SJSA1 (cell line): ENCODE measurements at places on chromosomes 1 and 21. TPM values are rescaled to one million over a fixed set of nuclear protein-coding genes. Genes with fewer than 3 reads are reported as not detected.

- no peak for DNase-seq
These were observed 60.4 kb downstream of the LRRC53 start for GRCh38 chr1:74452035-74452434.

DNA sequence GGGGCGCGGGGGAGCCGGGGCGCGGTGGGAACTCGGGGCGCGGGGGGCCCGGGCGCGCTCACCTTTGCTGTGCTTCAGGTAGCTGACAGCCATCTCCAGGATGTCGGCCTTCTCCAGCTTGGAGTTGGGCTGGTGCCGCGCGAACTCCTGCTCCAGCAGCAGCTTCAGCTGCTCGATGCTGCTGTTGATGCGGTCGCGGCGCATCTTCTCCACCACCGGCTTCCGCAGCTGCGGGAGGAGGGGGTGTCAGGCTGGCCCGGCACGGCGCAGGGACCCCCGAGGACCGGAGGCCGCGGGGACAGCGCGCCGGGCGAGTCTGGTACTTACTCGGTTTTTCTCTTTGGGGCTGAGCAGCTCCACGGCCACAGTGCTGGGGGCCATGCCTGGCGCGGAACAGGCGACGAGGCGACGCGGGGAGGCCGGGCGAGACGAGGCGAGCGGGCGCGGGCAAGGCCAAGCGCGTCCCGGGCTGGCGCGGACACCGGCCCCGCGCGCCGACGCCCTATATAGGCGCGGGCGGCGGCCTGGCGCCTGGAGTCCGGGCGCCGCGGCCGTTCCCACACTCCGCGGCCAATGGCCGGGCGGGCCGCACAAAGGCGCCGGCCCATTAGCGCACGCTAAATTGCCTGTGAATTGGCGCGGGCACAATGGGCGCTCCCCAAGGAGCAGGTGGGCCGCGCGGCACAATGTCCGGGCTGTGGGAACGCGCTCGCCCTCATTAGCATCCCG lies at the start of gene HES5:
Gene HES5 (minus strand): TSS at position 480 of the 729 bp plus-strand sequence. CDS start 99 bp downstream, at position 381.
- no peak for DNase-seq

- DNase-seq = no peak
These were observed 3.2 kb downstream of the LRRC42 start for GRCh38 chr1:53949023-53949990.

DNA sequence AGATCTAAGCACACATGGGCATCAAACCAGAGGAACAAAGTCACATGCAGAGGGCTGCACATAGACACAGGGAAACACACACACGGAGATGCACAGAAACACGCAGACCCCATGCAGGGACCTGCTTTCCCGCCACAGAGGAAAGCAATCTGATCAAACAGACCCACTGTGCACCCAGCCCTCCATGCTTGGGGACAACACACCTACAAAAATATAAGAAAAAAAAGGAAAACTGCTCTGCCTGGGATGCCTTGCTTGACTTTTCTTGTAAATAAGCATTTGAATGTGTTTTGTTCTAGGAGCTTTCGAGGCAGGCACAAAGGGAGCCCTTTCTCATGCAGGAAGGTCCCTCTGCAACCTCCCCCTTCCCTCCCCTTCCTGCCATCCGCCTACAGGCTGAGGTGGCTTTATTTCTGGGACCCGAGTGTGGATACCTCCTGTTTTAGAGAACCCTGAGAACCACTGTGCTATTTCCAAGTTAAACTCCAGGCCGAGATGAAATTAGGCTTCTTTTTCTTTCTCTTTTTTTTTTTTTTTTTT lies 3.5 kb upstream of the ICMT start:
- no peak for DNase-seq

GRCh38 chr21:42056996-42057689 lies 14.0 kb upstream of the UMODL1 start:
- peak; percentile 96 for DNase-seq

DNA sequence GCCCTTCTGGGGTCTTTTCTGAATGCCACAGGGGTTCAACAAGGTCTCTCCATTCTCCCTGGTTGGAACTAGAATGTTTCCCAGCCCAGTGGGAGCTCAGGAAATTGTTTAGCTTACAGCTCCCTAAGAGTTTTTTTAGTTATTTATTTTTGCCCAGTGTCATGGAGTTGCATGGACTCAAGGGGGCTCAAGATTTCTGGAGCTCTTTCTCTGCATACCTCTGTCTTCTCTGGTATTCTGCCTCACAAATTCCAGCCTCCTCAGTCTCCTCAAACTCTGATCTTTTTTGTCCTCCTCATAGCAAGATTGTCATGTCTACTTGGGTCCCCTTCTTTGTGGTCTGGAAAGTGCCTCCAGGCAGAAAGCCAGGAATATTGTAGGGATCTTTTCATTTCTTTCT lies 15.9 kb upstream of the PPP2R5A start:
- no peak for DNase-seq

- DNase-seq = no peak
These were observed 147.1 kb downstream of the GLUL start for GRCh38 chr1:182244451-182244850.

- DNase-seq = no peak
These were observed 890.9 kb downstream of the MRPL39 start for GRCh38 chr21:24716281-24716918.

GRCh38 chr1:76843821-76844464 lies 23.3 kb upstream of the ST6GALNAC5 start:
- DNase-seq = no peak

- DNase-seq = no peak
These were observed 54.9 kb upstream of the LAMC2 start for GRCh38 chr1:183131166-183131565.

- no peak for DNase-seq
These were observed 189.1 kb downstream of the SMYD3 start for GRCh38 chr1:246318036-246318359.

DNA sequence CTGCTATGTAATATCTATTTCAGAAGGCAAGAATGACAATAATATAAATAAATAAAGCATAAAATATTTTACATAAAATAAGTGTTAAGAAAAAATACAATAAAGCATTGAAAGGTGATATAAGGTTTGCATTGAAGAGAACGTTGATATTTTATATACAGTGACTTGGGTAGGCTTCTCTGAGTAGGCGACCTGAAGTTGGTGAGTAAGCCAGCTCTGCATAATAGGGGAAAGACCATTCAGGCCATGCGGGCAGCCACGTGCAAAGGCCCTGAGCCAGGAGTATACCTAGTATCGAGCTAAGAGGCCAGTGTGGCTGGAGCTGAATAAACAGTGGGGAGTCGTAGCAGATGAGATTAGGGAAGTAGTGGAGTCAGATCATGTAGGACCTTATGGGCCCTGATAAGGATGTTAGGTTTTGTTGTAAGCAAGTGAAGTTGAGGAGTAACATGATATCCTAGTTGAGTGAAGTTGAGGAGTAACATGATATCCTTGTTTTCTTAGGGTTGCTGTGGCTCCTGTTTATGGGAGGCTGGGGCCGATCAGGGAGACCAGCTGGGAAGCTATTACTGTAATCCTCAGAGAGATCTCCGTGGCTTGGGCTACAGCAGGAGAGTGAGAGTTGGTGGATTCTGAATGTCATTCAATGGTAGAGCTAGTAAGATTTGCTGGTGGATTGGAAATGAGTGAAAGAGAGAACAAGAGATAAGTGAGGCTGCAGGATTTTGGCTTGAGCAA lies 22.0 kb downstream of the KCNK1 start:
- no peak for DNase-seq

- DNase-seq = no peak
These were observed 5.1 kb upstream of the LENEP start for GRCh38 chr1:154988058-154988954.

DNA sequence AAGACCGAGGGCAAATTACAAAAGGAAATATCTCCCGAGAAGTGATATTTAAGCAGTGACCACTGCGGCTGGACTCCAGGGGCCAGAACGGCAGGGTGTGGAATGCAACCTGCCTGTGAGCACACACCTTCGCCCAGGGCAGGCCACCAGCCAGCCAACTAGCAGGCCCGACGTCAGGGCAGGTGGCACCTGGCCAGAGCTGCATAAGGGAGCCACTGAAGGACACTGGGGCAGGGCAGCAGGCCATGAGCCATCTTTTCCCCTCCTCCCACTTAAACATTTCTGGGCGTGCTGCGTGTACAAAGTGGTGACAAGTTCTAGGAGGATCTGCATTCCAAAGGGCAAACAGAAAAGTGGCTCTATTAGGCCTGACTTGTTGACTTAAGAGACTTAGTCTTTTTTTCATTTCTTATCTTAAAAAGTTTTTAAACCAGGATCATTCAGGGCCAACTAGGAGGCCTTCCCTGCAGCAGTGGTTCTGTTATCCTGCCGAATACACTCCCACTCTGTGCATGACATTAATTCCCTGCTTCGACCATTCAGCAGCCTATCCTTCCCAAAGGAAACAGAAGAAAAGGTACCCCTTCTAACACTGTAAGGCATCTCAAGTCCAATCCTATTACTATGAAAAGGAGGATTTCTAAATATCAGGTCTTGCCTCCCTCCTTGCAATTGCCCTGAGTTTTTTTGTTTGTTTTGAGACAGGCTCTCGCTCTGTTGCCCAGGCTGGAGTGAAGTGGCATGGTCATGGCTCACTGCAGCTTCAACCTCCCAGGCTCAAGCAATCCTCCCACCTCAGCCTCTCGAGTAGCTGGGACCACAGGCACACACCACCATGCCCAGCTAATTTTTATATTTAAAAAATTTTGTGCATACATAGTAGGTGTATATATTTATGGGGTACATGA lies 96.3 kb downstream of the BCAR3 start:
- peak; percentile 40 for DNase-seq

GRCh38 chr1:85957760-85958159 lies 198.8 kb downstream of the COL24A1 start:
- DNase-seq = no peak

DNA sequence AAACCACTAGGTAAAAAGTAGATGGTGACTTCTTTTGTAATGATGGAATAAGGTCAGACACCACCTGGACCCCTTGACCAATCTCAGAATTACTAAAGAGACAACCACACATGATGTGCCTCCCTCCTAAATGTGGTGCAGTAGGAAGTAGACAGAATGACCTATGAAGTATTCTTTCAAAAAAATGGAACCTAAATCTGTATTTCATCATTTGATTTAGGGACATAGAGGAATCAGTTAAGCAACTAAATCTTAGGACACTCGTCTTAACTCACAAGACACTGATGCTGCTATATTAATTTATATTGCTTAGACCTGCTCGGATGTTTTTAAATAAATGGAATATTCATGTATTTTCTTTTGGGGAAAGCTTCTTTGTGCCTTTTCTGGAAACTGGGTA lies 80.9 kb upstream of the IRF2BP2 start:
- DNase-seq = no peak

DNA sequence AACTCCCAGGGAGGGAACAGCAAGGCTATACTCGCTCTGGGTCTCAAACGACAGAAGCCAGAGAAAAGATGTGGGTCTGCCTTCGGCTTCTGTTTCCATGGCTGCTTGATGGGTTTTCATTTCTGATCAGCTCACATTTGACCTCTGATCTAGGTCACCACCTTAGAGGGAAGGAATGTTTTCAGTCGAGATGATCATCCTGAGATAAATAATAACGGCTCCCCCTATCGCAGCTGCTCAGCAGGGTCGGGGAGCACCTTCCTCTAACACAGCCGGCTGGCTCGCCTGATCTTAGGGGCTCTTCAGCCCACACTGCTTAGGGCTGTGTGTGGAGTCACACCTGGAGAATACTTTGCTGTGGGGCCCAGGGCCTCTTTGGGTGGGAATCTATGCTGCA lies 53.1 kb upstream of the ZNF648 start:
- no peak for DNase-seq

DNA sequence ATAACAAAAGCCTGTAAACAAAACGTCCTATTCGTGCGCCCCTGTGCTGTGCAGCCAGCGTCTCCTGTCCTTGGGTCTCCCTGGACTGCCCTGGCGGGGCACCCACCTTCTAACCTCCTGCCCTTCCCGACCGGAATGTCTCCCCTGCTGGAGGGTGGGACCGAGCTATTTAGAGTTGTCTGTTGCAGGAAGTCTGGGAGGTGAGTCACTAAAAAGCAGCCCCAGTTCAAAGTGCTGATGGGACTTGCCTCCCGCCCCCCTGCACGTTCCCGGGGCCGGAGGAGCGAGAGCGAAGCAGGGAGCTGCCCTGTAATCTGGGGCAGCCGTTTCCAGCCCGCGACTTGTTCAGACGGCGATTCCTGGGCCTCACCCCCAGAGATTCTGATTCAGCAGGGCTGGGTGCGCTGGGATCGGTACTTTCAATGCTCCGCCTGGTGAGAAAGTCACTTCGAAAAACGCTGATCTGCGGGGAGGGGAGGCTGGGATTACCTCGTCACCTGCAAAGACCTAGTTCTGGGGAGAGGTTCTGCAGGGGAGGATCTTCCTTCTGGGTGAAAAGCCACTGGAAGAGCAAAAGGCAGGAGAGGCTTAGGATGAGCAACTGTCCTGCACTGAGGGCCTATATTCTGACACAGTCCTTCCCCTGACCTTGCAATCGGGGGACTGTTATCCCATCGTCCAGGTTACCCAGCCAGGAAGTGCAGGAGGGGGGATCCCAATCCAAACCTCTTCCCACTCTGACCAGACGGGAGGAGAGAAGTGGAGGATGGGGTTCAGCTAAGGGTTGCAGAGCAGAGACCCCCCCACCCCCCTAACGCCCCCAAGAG lies 1.2 kb upstream of the DHRS3 start:
- peak; percentile 84 for DNase-seq

DNA sequence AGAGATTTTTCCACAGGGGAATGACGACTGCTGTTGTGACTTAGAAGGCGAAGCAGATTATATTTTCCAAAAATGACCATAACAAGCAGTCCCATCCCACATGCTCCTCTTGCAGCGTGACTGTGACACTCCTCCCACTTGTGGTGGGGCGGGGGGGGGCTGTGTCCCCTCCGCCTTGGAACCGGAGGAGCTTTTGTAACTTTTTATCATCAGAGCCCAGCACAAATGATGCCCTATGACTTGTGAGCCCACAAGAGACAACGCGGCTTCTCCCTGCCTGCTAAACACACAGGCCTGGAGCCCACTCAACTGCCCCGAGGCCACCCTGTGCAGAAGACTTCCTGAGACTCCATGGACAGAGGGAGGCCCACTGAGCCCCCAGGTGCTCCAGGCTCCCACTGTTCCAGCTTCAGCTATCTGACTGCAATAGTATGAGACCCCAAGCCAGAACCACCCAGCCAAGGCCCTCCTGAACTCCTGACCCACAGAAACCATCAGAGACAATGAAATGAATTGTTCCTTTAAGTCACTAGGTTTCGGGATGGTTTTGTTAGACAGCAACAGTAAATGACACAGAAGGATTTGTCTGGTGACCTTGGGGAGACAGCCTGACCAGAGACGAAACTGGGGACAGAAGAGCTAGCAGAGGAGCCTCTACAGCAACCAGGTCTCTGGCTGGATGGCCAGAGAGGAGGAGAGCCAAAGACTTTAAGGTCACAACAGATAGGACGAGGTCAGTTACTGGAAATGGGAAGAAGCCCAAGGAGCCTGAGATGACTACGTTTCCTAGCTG lies 58.8 kb downstream of the CAPZB start:
- no peak for DNase-seq

- DNase-seq = peak; percentile 77
These were observed 104.9 kb upstream of the SOD1 start for GRCh38 chr21:31554511-31555022.

The TFB2M gene
- 21.1 and 31.6 TPM in 2 replicates for total RNA-seq

The GPATCH3 gene
- 4.8 and 7.8 TPM in 2 replicates for total RNA-seq

The PTPN22 gene
- total RNA-seq = 0.72 and 1.5 TPM in 2 replicates

The AMY1B gene
- not detected in 2 replicates for total RNA-seq

The ITGB2 gene
- 116 and 120 TPM in 2 replicates for total RNA-seq

The AKR7A3 gene
- total RNA-seq = 0.21 and 0.53 TPM in 2 replicates
